NCI-H526 treated with DMSO at 0.1 percent for 48 hours (cell line): ENCODE measurements at places on chromosomes 1 and 21.

- DNase-seq: no peak
These were observed 213.7 kb upstream of the HOOK1 start for GRCh38 chr1:59601041-59601441.

DNA sequence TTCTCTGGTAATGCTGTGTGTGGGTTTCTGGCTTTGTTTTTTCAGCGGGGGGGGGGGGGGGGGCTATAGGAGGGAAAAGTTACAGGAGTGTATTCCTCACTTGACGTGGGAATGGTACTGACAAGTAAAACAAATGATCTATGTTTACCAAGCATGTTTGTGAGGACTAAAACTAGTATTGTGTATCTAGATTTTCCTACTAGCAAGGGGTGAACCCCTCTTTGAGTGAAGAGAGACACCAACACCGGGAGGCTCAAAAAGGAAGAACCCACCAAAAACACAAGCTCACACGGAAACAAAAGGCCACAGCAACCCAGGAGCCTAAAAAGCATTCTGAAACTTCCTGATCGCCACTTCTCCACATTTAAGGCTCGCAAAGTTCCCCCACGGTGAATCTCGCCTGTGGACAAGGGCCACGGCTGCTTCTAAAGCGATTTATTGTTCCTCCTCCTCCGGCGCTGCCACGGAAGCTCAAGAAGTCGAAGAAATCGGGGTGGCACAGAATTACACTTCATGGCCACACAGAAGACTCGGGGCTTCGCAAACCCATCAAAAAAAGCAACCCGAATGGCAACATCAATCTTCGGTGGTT is 703 bp downstream of the PUM1 start:
- peak; percentile 68 for DNase-seq

DNA sequence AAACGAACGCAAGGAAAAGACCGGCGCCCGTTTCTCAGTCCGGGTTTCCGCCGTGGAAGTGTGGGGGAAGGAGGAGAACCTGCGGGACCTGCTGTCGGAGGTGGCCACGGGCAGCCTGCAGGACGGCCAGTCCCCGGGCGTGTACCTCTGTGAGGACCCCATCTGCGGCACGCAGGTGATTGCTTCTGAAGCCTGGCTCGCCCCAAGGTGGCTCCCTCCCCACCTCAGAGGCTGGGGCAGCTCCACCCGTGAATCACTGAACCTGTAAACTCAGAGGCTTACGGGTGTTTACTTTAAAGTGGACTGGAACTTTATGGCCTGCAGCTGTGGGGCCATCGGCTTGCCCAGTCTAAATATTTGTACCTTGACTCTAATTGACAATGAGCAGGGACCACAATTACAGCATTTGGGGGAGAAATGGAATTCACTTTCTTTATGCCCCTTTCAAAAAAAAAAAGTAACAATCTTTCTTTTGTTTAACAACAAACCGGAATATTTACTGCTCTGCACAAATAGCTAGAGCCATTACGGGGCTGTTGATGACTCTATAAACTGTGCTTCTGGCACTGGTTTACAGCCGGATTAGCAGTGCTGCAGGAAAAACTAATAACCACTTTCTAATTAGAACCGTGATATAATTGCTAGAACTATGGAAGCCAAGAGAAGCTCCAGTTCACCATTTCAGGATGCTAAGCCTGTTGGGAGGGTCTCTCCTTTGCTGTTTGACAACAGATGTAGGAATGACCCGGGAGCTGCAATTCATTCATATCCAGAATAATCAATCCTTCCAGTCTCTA is 454.8 kb downstream of the KIF26B start:
- DNase-seq: no peak

DNA sequence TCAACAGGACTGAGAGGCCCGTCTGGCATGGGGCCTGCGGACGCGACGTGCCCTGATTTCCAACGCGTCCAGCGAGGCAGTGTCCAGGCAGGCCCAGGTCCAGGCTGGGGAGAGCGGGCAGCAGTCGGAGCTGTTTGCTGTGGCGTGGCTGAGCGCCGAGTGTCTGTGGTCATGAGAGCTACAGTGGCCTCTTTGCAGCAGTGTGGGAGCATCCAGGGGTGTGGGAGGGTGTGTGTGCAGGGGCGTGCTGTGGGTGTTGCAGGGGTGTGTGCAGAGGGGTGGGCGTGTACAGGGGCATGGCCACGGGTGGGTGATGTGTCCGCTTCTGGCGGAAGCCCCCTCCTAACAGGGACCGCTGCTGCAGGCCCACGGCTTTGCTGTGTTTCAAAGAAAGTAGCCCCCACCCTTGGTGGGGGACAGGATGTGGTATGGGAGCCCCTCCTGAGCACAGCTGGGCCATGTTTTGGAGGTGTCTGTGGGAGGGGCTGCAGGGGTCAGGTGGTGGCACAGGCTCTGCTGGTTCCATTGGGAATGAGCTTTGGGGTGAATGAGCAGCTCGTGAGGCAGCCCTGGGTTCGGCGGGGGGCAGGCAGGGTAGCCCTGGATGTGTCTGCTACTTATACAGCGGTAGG is 17.7 kb downstream of the PLCH2 start:
- no peak for DNase-seq

DNA sequence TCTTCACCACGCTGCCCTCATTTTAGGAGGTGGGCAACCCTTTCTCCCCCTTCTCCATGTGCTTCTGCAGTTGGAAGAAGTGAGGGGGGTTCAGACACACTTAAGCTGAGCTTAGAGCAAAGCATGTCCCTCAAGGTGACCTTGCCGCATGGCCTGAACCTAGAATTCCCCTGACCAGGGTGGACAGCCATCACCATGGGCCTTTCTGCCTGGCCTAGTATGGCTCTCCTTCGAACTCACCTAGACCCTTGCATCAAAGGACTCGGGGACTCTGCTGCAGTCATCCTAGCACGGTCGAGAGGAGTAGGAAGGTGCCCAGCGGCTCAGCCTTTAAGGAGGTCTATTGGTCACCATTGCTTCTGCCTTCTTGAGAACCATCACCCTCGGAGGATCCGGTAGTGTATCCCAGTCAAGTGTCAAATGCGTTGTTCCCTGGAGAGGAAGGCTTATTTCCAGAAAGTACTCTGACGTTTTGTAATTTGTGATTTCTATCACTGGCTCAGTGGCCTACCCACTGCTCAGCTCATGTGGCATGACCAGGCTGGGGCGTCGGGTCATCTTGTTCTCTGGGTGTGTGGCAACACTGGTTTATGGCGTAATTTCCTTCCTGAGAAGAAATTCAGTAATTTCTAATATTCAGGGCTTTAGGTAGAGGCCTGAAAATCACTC is at the start of gene KCNE1:
Gene KCNE1 (minus strand): TSS at position 424 of the 669 bp plus-strand sequence. CDS start 62,576 bp downstream, outside the sequence.
- no peak for DNase-seq

GRCh38 chr1:51679435-51679834 is 62.5 kb downstream of the OSBPL9 start:
- no peak for DNase-seq

DNA sequence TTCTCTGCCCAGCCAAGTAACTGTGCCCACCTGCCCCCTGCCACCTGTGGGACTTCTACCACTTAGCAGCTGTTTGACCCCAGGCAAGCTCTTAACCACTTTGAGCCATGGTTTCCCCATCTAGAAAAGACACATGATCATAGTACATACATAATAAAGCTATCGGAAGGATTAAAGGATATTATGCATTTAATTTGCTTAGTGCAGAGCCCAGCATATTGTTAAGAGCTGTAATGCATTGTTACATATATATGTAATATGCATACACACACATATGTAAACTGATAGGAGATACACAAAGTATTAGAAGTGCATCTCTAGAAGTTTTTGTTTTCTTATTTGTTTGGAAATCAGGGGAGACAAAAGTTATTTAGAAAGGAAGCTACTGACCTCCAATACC is 83.5 kb upstream of the ZBTB40 start:
- DNase-seq: no peak

- DNase-seq: no peak
These were observed 4.5 kb downstream of the PODN start for GRCh38 chr1:53066488-53066887.

GRCh38 chr1:39102537-39103327 is 76.6 kb downstream of the NDUFS5 start:
- peak; percentile 89 for DNase-seq

- DNase-seq: no peak
These were observed 123.9 kb downstream of the LHX4 start for GRCh38 chr1:180353945-180354344.

DNA sequence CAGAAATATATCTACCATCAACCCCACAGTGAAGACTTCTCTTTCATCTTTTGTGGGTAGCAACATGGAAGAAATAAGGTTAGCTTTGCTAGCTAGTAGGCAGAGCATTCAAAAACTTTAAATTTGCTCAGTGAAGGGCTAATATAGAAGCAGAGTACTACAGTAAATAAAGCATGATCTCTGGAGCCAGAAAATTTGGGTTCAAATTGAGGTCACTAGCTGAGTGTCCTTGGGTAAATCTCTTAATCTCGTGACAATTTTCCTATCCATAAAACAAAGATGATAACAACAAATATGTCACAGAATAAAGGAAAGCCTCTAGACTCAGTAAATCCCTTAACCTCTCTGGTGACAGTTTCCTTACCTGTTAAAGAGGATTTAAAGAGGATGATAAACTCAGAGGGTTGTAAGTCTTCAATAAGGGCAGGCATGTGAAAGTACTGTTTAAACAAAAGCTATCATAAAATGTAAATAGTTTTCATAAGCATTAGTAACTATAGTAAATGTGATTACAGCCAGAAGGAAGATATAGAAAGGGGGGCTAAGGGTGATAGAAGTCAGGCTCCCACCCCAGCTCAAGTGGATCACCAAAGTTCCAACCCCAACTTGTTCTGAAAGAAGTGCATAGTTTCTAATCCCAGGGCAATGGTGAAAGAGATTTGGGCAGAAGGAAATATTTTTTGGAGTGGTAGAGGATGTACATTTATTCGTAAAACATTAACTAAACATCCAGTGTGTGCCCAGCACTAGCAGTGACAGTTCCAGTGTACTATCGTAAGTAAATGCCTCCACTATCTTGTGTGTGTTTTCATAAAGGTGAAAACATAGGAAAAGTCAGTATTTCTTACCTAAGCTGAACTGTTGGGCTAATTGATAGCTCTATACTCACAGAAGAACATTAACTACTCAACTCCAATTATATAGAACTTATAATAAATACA is 24.8 kb downstream of the TM2D1 start:
- DNase-seq: no peak

- no peak for DNase-seq
These were observed 9.3 kb upstream of the FCAMR start for GRCh38 chr1:206979379-206980043.

DNA sequence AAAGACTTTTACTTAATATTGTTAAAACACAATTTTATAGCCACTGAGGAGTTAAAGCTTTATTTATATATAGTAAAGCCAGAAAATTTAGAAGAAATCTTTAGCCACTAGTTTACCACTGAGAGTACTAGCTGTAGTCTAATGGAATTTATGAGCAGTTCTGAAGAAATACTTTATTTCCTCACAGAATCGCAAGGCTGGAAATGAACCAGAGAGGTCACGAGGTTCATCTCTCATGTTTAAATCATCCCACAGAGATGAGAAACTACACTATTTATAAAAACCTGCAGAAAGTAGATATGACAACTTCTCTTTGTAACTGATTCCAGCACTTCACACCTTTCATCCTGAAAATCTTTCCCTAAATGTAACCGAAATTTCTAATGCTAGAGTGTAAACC is 26.0 kb downstream of the ADGRL4 start:
- no peak for DNase-seq

- DNase-seq: no peak
These were observed 288.3 kb upstream of the SGIP1 start for GRCh38 chr1:66245691-66246090.

GRCh38 chr1:57784356-57784755 is 360.5 kb upstream of the DAB1 start:
- DNase-seq: no peak

- no peak for DNase-seq
These were observed 9.3 kb downstream of the LRRC71 start for GRCh38 chr1:156929596-156930238.

GRCh38 chr1:168127503-168127902 is 9.2 kb downstream of the GPR161 start:
- DNase-seq: no peak

DNA sequence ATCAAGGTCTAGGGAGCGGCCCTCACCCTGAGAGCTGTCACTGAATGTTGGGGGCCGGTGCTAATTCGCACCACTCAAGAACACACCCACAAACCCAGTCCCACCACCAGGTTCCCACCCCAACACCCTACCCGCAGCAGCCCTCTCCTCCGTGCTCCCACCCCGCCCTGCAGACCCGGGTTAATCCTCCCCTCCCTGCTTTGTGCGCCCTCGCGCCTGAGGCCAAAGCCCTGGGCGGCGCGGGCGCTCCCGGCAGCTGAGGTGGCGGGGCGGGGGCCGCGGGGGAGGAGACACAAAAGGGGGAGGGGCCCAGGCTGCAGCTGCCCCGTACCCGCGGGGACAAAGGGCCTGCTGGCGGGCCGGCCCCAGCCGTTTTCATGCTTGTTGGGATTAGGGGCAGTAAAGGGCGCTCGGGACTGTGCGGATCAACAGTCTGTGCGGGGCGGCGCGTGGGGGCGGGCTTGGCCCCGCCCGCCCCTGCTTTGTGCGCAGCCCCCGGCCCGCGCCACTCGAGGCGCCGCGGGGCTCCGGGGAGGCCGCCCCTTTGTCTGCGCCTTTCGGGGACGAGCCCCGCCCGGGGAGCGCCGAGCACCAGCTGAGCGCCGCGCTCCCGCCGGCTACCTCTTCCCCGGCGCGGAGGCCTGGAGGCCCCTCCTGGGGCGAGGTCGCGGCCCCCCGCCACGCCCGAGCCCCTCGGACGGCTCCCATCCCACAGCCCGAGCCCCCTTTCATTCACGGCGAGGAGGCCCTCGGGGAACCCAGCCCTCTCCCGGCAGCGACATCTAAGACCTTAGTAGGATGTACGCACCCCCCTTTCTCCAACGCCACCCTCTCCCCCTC is 10.9 kb downstream of the C1orf216 start:
- DNase-seq: peak; percentile 70
